CD4-positive, alpha-beta T cell treated with Interleukin-2 at 100 ng/mL for 4 hours (primary cell): ENCODE measurements at places on chromosomes 12 and 14.
A peak's percentile ranks its signal among the peaks of the same experiment; 100 is the strongest.

DNA sequence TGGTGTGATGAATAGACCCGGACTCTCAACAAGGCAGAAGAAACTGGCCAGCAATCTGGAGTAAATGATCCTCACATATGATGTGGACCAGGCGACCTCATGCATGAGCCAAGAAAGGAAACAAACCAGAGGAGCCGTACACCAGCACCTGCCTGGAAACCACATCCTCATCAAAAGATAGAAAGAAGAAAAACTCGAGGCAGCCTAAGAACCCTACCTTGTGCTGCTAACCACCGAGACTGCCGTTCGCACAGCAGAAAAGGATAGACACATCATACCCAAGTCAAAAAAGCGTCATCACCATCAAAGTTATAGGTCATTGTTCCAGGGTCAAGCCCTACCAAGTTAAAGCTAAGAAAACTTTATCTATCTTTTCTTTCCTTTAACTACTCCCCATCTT is 66.7 kb downstream of the RESF1 start:
- DNase-seq, result peak; percentile 45

DNA sequence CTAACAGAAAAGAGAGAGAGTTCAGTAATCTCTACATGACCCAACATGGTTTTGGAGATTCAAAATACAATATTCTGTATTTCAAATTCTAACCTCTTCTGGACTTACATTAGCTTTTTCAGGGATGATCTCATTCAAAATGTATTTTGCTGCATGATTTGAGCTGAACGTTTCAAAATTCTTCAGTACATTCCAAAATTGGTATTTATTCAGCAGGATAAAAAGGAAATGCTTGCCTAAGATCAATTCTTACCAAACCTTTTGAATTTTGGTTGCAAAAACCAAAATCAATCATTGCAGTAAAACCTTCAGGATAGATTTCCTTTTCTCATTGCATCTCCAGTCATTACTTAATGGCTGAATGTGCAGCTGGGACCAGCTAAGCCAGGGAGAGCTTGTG is 1761.3 kb upstream of the SEL1L start:
- no peak for DNase-seq

GRCh38 chr14:100096656-100097055 is 31.4 kb downstream of the EVL start:
- DNase-seq, result no peak

DNA sequence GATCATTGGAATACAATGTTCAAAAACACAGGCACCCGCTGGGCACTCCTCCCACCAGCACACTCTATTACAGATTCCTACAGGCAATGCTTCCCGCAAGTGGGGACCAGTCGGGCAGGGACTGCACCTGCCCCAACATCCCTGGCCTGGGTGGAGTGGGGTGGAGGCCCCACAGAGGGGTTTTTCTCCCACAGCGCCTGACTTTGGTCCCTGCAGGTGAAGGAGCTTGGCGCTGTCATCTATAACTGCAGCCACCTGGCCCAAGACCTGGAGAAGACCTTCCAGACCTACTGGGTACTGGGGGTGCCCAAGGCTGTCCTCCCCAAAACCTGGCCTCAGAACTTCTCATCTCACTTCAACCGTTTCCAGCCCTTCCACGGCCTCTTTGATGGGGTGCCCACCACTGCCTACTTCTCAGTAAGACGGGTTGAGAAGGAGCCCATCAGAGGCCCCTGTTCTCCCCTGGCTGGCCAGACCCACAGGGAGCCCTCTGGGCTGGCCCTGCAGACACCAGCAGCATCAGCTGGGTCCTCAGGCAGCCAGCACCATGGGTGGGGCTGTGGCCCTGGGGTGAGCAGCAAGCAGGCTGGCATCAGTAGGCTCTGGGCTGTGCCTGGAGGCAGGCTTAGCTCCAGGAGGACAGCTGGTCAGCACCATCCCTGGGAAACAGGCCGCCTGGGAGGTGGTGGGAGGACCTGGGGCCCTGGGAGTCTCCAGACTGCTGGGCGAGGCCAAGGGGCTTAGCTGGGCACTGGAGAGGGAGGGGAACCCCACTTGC is 6.0 kb downstream of the PLD4 start:
- no peak for DNase-seq

DNA sequence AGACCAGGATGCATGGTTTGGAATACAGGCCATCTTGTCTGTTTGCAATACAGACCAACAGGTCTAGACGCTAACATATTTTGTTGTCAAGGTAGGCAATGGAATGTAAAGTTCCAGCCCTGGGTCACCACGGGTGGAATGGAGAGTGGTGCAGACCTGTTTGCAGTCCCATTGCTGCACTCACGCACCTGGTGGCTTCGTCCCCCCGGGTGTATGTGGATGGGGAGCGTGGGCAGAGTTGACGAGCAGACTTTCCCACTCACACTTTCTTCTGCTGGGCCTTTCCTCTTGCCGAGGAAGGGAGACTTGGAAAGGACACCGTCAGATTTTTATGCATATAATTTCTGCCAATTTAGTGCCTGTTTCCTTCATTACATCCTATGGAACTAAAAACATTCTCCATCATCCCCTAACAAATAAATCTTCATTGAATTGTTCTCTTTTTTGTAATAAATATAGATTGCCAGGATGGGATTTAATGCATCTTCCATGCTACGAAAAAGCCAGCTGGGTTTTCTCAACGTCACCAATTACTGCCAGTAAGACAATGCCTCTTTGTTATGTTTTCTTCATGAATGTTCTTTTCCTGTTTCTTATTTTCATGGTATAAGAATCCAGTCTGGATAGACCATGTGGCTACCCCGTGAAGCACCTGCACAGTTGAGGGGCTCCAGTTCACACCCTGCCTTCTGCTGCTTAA is 15.2 kb downstream of the DCAF4 start:
- DNase-seq, result no peak

GRCh38 chr12:12813120-12814101 is at the start of gene DDX47:
Gene DDX47 (plus strand): TSS chr12:12813346. CDS start chr12:12813368, 22 bp downstream.
- DNase-seq, result peak; percentile 96

DNA sequence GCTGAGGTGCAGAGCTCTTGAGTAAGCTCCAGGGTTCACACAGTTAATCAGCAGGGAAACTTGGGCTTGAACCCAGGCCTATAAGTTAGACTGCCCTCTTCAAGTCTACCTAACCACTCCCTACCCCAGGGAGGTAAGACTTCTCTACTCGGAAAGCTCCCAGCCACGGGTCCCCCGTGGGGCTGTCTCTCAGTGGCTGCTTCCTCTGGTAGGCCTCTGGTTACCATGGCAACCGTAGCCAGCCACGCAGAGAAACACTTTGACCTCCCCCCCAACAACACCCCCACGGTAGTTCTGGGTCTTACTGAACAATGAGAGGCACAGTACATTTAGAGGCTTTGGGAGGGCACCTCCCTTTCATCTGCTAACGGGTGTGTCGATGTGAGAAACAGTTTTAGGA is 245.2 kb downstream of the AACS start:
- DNase-seq, result no peak

DNA sequence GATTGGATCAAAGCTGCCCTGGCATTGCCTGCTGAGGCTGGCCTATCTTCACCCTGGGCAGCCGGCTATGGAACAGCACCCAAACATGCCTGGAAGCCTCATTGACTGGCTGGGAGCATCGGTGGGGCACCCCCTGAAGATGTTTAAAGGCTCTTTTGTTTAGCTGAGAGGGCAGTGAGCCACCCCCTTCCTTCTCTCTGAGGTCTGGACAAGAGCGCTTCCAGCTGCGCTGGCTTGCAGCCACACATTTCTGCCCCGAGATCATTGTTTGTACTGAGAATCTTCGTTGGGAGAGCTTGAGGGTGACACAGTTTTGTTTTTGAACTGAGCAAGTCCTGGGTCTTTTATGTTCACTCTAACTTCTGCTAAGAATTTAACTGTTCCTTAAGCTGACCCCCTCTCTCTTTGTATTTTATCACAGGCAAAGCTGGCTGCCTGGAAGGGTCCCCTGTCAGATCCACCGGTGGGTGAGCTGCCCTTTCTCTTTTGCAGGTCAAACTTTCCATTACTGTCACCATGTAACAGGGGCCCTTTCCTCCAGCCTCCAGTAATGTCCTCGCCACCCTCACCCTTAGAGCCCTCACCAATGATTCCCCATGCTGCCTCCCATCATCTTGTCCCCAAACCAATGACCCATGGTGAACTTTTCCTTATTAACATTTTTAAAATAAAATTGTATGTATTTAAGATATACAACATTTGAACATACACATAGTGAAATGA is 212.2 kb downstream of the KIF26A start:
- DNase-seq, result no peak

DNA sequence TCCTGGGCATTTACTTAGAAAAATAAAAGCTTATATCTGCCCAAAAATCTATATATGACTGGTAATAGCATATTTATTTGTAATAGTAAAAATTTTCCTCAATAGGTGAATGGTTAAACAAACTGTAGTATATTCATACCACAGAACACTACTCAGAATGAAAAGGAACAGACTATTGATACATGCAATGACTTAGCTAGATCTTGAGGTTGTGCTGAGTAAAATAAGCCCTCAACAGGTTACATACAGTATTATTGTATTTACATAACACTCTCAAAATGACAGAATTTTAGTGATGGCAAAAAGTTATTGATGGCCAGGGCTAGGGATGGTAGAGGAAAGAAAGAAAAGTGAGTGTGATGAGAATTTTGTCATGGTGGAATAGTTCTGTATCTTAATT is 178.4 kb downstream of the BMP4 start:
- no peak for DNase-seq

DNA sequence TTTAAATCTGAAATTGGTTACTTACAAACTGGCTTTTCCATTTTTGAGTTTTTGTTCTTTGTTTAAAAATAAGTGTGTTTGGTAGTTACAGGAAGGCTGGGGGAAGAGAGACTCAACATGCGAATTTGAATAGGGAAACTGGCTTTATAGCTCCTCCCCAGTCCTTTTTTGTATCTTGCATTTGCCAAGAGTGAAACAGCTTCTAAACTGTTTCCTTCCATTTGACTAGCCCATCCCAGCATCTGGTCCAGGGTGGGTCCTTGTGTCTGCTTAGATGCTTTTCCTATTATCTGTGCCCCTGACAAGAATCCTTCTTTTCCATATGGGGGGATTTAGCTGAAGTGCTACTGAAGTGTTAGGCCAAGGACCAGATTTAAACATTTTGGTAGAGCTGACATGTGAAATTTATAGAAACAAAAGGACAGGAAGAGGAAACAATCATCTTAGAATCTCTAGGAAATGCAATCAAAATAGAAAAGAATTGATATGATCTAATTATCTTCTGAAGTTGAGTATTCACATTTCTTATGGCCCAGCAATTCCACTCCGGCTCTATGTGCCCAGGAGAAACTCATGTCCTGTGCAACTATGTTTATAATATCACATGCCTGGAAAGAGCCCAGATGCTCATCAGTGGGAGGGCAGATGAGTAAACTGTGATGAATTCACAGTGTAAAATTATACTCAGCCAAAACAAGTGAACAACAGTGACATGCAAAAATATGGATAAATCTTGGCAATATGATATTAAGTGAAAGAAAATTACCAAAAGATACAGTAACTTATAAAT is 7.4 kb downstream of the SMOC1 start:
- no peak for DNase-seq

- DNase-seq, result no peak
These were observed 232.0 kb upstream of the PLXNC1 start for GRCh38 chr12:93916402-93916801.

GRCh38 chr14:53295372-53295771 is 142.2 kb upstream of the DDHD1 start:
- no peak for DNase-seq

GRCh38 chr12:76445462-76445861 is 97.2 kb upstream of the BBS10 start:
- no peak for DNase-seq

DNA sequence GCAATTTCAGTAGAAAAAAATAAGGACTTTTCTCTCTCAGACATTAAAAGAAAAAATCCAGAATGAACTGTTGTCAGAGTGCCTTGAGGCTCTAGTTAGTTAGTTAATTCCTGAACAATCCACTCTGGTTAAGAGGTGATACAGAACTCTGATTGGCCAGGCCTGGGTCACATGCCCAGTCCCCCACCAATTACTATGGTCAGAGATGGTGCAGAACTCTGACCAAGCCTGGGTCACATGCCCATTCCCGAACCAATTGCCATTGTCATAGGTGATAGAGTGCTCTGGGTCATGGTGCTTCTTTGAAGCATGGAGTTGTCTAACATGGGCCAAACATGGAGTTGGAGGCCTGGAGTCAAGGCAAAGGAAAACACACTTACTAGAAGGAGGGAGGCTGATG is 11.1 kb upstream of the MYO1H start:
- DNase-seq, result no peak

GRCh38 chr14:61188196-61188595 is 92.9 kb downstream of the TMEM30B start:
- no peak for DNase-seq

- DNase-seq, result peak; percentile 74
These were observed at the start of gene ATG14 for GRCh38 chr14:55411426-55412389. Gene ATG14 (minus strand): TSS chr14:55411830. CDS start chr14:55411822, 8 bp downstream.

DNA sequence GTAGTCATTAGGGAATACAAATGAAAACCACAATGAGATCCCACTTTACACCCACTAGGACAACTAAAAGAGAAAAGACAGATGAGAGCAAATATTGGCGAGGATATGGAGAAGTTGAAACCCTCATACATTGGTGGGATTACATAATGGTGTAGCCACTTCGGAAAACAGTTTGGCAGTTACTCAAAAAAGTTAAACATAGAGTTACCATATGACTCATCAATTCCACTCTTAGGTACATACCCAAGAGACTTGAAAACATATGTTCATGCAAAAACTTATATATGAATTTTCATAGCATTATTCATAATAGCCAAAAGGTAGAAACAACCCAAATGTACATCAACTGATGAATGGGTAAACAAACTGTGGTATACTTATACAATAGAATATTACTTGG is 27.1 kb downstream of the ALDH1L2 start:
- no peak for DNase-seq
